ENCODE measurements at places on chromosomes 4 and X.

DNA sequence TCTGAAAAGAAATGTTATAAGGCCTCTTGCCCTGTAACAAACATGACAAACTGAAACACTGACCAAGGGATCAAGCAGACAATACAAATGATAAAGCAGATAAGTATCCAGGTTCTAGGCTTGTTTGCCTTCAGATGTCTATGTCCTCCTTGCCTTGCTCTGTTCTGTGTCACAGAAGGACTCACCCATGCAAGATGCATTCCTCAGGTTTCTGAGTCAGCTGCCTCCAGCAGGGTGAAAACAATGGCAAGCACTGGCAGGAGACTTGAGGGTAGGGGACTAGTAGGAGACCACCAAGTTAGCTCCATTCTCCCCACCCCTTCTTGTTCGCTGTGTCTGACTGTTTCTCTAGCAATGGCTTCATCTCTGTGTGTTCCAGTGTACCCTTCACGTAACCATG lies 76.6 kb upstream of the CXXC4 start:
- DNase-seq, result no peak

DNA sequence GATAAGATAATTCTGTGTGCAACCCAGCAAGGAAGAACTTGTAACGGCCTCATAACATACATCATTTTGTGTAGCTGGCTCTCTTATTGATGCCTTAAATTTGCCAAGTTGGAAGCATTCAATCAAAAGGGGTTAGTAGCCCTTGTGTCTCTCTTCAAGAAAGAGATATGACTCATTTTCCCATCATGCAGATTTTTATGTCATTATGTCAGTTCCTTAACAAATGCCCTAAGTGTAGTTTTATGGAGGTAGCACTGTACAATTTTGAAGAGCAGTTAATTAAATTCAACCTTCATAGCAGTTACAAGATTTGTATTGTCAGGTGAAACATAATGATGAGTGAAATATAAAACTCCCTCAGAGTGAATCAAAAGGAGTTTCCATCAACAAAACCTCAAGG lies 215.6 kb downstream of the GRIA3 start:
- DNase-seq, result no peak

GRCh38 chrX:21946925-21947641 lies 6.6 kb downstream of the SMS start:
- DNase-seq, result no peak

- DNase-seq, result peak; percentile 51
Measured at GRCh38 chrX:153460826-153461225, 9.6 kb downstream of the HAUS7 start.

- no peak for DNase-seq
Measured at GRCh38 chrX:124232523-124233201, 99.8 kb upstream of the TEX13D start.

DNA sequence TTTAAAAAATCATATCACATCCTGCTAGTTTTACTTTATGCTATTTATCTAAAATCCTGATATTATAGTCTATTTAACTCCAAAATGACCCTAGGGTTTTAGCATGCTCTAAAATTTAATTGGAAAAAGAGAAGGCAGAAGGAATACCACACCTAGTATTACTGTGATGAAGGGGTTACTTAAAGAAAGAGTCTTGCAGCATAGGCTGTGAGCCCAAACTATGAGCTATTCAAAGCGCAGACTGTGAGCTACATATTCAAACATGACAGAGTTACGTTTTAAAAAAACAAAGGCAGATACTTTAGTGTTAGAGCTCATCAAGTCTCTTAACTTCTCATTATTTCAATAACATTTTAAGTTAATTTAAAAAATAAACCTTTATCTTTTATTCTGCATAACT lies 247.7 kb upstream of the ETNPPL start:
- DNase-seq, result no peak

GRCh38 chrX:21700967-21701366 lies 42.8 kb upstream of the KLHL34 start:
- DNase-seq, result no peak
